ENCODE measurements at places on chromosomes 5 and 9. TPM values are rescaled to one million over a fixed set of nuclear protein-coding genes. Genes with fewer than 3 reads are reported as not detected.

The CNTFR gene
- total RNA-seq, result not detected

The C1QTNF2 gene
- total RNA-seq, result not detected

The PCA3 gene
- total RNA-seq, result 0.36 TPM

The YTHDC2 gene
- 26.8 TPM for total RNA-seq

The RNF183 gene
- not detected for total RNA-seq

The DNM1 gene
- 3.6 TPM for total RNA-seq

The RACK1 gene
- total RNA-seq, result 3,800 TPM

The KIF4B gene
- total RNA-seq, result not detected

The NME5 gene
- total RNA-seq, result 5.9 TPM

The PCDHB10 gene
- total RNA-seq, result 2.2 TPM

The FCN2 gene
- total RNA-seq, result not detected

The SAXO1 gene
- under 0.01 TPM for total RNA-seq

The CKMT2 gene
- 1.4 TPM for total RNA-seq

The ANKDD1B gene
- total RNA-seq, result 0.72 TPM

The GLRA1 gene
- total RNA-seq, result not detected

The PCDHA7 gene
- 0.72 TPM for total RNA-seq

The SPATA31C1 gene
- not detected for total RNA-seq

The PCDHB2 gene
- total RNA-seq, result 1.4 TPM

The PCDHA4 gene
- 0.88 TPM for total RNA-seq

Data from osteoblast (primary cell).